ENCODE measurements at places on chromosomes 5 and 9.

GRCh38 chr9:122055701-122056100, 37.4 kb downstream of the TTLL11 start:
- DNase-seq, result no peak

DNA sequence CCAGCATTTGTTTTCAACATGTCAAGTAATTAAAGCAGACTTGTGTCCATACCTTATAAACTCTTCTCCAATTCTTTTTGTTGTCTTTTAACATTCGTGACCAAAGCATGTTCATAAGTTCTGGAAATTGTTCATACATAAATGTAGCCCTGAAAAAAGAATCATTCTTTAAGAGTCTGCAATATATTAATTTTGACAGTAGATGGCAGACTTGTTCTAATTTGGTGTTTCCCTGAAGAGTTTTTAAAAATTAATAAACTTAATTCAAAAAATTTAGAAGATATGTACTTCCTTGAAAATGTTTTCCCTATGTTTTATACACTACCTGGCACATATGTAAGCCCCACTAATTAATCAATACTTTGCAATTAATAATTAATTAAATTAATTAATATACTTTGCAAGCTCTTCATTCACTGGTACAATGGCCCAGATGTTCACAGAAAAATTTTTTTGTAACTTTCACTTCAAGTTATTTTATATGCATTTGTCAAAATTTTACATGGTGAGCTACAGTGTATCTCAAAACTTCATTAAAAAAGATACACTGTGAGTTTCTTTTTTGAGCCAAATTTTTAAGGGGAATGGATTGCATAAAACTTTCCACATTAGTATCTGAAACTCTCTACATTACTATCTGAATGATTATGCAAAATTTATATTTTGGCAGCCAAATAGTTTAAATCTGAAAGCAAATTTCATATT, 42.1 kb downstream of the CLINT1 start:
- no peak for DNase-seq

DNA sequence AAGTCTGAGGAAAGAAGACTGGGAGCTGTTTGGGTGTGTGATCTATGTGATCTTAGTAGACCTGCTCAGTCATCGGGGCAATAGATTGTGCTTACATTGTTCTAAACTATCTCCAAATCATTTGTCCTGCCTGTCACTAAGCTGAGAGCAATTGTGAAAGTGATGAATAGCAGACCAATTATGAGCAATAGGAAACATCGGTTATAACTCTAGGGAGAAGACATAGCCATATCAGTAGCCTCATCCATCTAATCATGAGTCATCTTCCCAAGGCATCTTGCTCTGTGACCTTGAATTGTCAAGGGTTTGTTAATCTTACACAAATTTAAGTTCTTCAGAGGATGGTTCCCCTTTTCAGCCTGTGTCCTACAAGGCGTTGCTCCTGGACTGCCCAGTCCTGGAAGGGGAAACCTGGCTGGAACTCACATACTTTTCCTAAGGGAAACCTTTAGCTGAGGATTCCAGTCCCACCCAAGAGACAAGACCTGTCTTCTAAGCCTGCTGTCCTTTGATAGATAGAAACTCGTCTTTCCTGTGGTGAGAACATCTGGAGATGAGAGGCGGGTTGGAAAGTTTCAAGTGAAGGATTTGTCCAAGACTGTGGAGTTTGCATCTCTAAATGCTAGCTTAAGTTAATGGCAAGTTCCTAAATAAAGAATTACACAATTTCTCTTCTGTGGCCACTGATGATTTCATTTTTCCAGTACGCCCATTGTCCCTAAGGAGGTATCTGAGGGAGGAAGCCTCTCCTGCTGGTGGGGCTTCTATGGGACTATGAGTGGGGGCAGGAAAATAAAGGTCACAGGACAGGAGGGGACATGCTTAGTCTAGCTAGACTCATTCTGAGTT, 53.9 kb upstream of the TRIM32 start:
- DNase-seq, result no peak

- no peak for DNase-seq
Observed at GRCh38 chr9:130962418-130963316, 23.6 kb upstream of the FIBCD1 start.

- no peak for DNase-seq
Observed at GRCh38 chr9:116365056-116365471, 211.5 kb downstream of the PAPPA start.

GRCh38 chr5:44869928-44870327, 61.2 kb downstream of the MRPS30 start:
- DNase-seq, result no peak

- no peak for DNase-seq
Observed at GRCh38 chr9:78745331-78745730, 448.4 kb downstream of the PSAT1 start.

DNA sequence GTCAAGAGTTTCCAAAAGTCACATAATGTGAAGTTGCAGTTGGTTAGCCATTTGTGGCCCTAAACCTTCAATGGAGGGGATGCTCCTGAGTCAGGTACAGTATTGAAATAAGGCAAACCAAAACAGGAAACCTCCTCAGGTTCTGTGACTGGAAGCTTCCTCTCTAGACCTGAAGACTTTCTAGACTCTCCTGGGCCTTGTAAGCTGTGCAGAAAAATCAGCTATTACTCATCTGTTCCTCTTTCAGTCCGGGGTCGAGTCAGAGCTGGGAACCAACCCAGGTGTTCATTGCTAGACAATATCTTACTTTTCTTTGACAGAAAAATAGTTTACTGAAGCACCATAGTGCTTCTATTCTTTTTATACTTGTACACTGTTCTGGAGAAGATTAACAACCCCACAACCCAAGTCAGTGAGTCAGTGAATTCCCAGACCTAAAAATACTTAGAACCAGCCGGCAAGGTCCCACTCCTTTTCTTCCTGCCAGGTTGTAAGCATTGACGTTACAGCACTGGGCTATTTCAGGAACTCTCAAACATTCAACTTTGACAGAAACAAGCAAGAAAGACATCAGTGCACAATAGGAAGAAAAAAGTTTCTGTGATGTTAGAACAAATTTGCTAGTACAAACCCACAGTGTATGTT, 47.3 kb downstream of the FSTL4 start:
- DNase-seq, result no peak

DNA sequence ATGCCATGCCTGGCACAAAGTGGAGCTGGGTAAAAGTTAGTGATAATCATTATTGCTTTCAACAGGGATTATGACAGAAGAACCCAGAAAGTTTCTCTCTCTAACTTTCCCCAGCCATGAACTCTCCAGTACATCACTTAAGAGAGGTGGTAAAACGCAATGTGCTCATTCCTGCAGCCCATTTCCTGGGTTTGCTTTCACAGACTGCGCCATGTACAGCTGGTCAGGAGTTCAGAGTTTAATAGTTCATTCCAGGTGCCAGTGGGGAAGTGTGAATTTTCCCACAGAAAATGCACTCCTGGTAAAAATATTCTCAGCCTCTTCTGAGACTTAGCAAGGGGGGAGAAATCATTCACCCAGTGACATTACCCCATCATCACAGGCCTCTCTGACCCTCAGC, 35.5 kb downstream of the ADAM19 start:
- DNase-seq, result no peak

- no peak for DNase-seq
Observed at GRCh38 chr5:91486638-91487037, 103.5 kb upstream of the ARRDC3 start.

DNA sequence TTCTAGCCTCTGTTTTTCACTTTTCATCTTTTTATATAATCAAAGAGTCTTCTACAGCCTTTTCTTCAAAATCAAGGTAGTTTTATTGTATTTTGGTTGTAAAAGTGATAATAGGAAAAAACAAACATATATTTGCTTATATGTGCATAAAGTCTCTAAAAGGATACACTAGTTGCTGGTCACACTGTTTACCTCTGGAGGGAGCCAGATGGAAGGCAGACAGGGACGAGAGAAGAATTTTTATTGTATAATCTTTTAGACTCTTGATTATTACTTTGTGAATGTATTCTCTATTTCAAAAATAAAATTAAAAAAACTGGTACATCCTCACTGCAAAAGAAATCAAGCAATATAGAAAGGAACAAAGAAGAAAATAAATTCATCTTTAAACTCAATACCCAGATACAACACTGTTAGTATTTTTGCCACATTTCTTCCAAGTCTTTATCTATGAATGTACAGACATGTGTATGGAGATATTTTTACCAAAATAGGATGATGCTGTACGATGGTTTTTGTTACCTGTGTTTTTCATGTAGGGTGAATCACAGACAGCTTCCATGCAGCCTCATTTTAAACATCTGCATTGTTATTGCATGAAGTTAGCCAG, 6.1 kb upstream of the RNF183 start:
- DNase-seq, result no peak

DNA sequence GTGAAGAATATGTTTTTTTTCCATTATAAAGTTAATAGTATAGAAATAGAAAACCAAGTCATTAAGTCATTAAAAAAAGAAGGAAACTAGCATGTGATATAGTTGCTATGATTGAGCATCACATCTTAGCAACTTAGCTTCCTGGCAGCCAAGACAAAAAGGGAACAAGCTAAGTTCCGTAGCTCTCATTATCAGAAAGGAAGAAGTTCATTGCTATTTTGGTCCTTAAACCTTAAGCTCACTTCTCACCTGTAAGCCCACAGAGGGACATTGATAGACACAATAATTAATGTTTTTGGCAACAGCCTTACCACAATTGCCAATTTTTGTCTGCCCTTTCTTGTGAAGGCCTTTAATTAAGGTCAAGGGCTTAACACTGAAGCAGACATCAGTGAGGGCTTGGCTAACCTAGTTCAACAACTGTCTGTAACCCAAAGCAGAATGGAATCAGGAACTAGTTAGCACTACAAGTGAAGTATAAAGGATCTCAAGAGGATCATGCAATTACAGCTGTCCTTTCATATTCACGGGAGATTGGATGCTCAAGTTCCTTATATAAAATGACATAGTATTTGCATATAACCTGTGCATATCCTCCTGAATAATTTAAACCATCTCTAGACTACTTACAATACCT, 24.0 kb upstream of the KLF4 start:
- no peak for DNase-seq

DNA sequence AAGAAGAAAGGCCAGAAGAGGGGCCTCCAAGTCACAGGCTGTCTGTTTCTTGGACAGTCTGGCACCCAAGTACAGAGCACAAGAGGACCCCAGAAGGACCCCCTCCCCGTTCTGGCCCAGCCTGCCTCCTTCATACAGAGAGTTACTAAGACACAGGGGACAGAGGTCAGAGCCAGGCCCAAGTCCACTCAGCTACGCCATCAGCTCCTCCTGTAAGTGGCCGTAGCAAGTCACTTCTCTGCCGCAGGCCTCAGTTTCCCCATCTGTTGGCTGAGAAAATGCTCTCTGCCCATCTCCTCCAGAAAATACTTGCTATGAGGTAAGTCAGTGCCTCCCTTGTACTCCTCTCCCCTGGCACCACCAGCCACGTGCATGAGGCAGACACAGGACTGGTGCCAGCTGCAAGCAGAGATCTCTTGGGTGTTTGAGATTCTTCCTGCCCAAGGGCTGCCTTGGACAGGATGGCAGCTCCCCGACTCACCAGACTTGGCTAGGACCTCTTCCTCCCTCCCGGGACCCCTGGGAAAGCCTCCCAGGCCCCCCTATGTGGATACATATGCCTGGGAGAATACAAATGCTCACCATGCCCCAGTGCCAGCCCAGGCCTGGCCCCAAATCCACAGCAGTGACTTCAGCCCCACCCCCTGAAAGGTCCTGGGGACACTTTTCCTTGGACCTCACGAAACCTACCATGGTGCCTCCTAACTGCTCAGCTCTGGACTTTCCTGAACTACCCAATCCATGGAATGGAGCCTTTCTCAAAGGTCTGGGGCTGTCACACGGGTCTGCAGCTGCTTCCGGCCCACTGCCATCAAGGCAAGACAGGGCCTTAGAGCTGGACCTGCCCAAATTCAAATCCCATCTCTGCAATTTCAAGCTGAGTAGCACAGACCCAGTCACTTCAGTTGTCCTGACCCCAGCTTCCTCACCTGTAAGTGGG, 5.1 kb downstream of the EEIG1 start:
- no peak for DNase-seq
